ENCODE measurements at places on chromosomes 3 and 15.
A peak's percentile ranks its signal among the peaks of the same experiment; 100 is the strongest.

DNA sequence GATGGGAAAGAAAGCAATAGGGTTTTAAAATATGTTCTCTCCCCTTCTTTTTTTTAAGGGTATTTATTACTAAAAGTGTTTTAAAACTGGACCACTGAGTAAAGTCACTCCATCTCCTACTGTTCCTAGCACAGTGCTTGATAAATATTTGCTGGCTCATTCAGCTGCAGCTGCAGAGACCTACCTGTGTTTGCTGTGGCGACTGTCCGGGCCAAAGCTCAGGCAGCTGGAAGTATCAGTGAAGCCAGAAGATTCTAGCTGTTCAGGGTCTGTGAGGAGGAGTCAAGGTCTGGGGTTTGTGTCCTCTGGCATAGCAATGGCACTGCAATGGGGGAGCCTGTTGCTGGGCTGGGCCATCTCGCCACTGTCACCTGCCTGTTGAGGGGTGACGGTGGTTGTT lies 109.9 kb downstream of the RPLP1 start:
- no peak for DNase-seq

- no peak for DNase-seq
These were observed 2.6 kb downstream of the NGLY1 start for GRCh38 chr3:25780618-25781017.

DNA sequence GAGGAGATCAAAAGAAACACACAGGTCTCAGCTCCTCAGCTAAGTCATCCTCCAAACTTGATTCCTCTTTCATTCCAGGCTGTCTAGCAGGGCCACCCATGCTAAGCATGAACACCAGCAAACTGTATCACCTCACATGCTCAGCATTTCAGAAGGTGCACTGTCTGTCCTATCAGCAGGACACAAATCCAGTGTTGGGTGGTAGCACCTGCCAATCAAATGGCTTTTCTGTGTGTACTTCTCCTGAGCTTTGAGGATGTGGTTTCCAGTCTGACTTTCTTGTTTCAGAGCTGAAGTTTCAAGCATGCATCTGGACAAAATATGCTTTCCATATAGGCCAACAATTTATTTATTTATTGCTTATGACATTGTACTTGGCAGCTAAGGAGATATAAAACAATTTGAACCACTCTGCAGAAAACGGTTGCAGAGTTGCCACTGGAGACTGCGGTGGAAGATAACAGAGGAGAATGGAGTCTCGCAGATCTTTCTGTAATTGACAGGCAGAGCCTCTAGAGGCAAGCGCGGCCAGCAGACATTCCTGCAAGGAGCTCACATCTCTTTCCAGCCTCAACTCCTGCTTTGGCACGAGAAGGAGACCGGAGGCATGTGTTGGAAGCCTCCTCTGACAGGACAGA lies 167.1 kb upstream of the WNT5A start:
- peak; percentile 2 for DNase-seq

- peak; percentile 90 for DNase-seq
These were observed 142.4 kb downstream of the ANXA2 start for GRCh38 chr15:60255390-60255789.

- DNase-seq = no peak
These were observed 13.7 kb downstream of the FAM107A start for GRCh38 chr3:58563386-58564035.

GRCh38 chr15:39230205-39230907 lies 350.5 kb upstream of the THBS1 start:
- DNase-seq = no peak

DNA sequence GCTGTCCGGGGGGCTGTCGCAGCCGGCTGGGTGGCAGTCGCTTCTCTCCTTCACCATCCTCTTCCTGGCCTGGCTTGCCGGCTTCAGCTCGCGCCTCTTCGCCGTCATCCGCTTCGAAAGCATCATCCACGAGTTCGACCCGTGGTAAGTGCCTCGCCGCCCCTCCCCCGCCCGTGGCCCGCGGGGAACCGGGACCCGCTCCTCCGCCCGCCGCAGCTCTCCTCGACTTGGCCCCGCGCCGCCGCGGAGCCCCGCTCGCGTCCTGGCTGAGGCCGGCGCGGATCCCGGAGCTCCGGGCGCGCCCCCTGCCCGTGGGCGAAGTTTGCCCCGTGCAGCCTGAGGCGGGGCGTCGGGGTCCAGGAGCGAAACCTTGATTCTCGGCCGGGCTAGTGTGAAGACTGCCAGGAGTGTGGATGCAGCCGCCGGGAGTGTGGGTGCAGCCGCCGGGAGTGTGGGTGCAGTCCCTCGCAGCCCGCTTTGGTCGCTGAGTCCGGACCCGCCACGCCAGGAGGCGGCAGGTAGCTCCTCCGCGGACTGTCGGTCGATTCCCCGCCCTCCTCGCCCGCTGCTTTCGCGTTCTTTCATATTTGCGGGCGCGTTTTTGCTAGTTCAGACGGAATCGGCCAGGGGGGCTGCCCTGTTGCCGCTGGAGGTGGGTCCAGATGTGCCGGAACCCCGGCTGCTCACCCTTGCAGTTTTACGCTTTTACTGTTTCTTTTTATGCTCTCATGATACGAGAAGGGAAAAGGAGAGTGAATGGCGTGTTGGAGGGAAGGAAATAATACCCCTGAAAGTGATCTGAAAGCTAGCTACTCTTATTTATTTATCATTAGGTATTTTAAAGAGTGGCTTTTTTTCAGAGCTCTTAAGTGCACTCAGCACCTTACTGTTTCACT lies 692 bp downstream of the STT3B start:
- DNase-seq = peak; percentile 57

DNA sequence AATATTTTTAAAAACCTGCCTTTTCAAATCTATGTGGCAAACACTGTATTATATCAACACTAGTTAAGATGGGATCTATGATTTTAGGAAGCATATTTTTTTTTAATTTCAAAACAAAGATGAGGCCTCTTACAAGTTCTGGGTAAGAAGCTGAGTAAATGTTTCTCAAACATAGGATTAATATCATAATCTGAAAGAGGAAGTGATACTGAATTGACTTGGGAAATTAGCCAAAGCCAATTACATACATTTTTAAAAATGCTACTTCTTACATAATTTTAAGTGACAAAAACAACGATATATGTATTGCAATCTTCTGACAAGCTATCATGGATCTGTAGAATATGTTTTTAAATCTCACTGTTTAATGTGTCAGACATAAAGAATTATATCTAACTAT lies 135.1 kb upstream of the UBP1 start:
- no peak for DNase-seq

DNA sequence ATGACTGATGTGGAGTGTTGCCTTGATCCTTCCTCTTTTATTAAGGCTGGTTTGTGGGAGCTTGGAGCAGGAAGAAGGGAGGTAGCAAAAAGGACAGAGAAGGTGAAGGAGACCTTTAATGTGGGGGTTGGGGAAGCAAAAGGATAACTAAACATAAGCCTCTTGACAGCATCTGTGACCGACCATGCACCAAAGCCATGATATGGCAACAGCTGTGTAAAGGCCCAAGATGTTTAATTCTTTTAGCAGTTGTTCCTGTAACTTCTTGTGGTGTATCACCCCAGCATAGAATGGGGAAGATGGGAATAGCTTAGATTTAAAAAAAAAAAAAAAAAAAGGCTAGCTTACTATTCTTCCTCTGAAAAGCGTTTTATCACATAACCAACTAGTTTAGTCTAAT lies 194.7 kb downstream of the KLHL25 start:
- DNase-seq = no peak

DNA sequence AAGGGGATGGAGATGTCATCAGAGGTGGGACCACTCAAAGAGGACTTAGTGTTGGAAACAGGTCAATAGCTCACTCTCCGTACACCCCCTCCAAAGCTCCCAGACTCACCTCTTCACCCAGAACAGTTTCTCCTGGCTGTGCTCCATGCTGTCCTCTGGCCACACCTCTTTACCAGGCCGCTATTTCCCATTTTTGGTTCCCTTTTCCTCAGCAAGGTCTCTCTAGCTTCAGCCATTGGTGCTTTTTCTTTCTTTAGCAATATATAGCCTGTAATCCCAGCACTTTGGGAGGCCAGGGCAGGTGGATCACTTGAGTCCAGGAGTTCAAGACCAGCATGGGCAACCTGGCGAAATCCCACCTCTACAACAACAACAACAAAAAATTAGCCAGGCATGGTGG lies 123.6 kb upstream of the SMAD3 start:
- no peak for DNase-seq

GRCh38 chr3:11009898-11010297 lies 17.4 kb downstream of the SLC6A1 start:
- DNase-seq = no peak

DNA sequence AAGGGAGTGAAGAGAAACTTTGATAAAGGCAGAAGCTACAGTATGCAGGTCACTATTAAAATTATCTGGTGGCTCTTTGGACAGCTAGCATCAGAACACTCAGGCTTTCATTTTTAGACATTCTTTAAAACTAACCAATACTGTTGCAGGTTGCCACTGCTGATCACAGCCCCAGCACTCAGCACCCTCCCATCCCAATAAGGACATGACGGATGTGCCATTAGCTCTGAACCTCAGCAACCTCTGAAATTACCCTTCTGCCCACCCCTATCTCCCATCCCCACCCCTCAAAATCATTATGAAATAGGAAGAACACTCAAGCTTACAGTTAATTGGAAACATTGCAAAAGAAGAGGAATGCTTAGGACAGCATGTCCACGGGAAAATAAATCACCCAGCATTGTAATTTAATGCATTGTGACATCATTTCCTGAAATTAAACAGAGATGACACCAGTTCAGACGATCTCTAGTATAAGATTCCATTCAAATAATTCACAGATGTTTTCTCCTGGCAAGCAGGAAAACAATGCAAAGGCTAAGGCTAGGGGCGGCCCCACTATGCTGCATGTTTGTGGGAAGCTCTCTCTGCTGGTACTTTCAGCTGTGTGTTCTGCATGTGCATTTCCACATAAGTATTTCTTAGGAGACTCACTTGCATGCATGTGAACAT lies 71.6 kb downstream of the MEIS2 start:
- DNase-seq = no peak

DNA sequence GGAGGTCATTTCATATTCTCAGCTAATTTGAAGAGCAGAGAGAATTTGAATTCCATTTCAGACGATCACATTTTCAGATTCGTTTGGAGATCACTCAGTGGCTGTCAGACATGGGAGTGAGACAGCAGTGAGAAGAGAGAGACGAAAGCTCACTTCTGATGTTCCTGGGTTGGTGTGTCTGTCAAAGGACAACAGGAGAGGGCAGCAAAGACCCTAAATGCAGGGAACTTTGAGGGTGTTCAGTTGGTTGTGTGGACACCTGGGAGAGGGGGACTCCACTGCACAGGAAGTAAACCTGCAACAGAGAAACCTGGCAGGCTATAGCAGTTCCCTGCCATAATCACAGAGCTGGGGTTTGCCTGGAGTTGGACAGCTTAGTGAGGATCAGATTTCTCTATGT lies 675.1 kb downstream of the SQOR start:
- DNase-seq = no peak

DNA sequence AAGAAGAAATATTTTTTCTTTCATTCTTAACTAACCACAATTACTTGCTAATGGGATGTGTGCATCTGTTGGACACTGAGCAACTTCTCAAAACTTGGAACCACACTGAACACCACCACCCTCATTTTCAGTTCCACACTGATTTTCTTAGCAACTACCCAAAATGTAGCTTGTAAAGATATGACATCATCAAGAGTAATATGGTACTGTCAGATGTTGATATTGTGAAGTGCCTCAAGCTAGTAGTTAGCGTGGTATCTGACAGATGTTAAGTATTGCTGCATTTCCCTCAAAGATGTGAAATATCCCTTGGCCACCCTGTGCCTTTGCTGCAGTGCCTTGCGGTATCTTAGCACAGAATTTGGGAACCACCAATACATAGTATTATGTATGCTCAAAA lies 9.3 kb downstream of the RFTN1 start:
- peak; percentile 43 for DNase-seq

DNA sequence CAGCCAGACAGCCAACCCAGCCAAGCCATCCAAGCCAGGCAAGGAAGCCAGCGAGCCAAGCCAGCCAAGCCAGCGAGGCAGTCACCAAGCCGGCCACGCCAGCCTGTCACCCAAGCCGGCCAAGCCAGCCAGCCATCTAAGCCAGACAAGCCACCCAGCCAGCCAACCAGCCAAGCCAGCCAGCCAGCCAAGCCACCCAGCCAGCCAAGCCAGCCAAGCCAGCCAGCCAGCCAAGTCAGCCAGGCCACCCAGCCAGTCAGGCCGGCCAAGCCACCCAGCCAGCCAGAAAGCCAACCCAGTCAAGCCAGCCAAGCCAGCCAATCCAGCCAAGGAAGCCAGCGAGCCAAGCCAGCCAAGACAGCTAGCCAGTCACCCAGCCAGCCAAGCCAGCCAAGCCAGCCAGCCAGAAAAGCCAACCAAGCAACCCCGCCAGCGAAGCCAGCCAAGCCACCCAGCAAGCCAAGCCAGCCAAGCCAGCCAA lies 201.2 kb downstream of the GOLGA6L6 start:
- no peak for DNase-seq

- no peak for DNase-seq
These were observed 103.9 kb downstream of the SUCLG2 start for GRCh38 chr3:67550541-67550940.

GRCh38 chr3:81743096-81744025 lies 18.1 kb downstream of the GBE1 start:
- no peak for DNase-seq

DNA sequence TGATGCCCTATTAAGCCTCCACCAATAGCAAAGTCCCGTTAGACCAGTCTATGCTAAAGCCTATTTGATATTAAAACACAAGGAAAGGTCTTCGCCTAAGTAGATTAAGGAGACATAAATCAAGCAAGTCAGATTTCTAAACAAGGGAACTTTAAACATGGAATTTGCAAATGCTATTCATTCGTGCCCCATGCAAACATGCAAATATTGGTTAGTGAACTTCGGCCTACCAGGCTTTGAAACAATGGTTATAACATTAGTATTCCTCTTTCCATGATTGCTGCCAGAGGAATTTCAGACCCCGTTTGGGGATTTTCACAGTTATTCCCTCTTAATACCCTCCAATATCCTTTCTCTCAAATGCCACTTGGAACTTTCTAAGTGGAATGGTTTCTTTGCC lies 36.9 kb upstream of the ZNF280D start:
- DNase-seq = no peak

DNA sequence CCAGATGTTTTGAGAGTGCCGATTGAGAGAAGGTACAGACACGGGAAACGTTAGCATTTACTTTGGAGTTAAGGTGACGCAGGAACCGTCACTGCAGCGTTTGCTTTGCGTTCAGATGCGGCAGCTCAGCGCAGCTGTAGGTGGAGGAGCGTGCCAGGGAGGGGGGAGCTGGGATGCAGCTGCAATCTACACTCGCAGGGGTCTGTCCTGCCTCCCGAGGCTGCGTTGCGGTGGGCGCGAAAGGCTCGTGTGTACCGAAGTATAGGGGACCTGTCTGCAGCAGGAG lies 425 bp upstream of the FYTTD1 start:
- DNase-seq = peak; percentile 55

- DNase-seq = no peak
These were observed 112.5 kb upstream of the MLF1 start for GRCh38 chr3:158458464-158458863.

- DNase-seq = peak; percentile 61
These were observed 485.2 kb upstream of the PROK2 start for GRCh38 chr3:72270072-72270681.

GRCh38 chr3:138942271-138942670 lies 4.7 kb downstream of the FOXL2 start:
- no peak for DNase-seq
